ENCODE measurements at places on chromosomes 11 and 22.
A peak's percentile ranks its signal among the peaks of the same experiment; 100 is the strongest.

- no peak overlapping the region for H3K4me3 ChIP-seq
- no peak overlapping the region for H3K27ac ChIP-seq
- no peaks in the 10 kb centered on the region for H3K27me3 ChIP-seq
- peaks cover 23% of the 10 kb centered on the region for H3K4me1 ChIP-seq
- no peak for DNase-seq
- H3K36me3 ChIP-seq: no peaks in the 10 kb centered on the region
These were observed 26.5 kb downstream of the CTNND1 start for GRCh38 chr11:57787920-57788702.

GRCh38 chr22:49694462-49695260, 133.0 kb downstream of the BRD1 start:
- no peak overlapping the region for H3K4me3 ChIP-seq
- H3K27ac ChIP-seq: no peak overlapping the region
- H3K36me3 ChIP-seq: no peaks in the 10 kb centered on the region
- DNase-seq: no peak
- no peaks in the 10 kb centered on the region for H3K27me3 ChIP-seq

DNA sequence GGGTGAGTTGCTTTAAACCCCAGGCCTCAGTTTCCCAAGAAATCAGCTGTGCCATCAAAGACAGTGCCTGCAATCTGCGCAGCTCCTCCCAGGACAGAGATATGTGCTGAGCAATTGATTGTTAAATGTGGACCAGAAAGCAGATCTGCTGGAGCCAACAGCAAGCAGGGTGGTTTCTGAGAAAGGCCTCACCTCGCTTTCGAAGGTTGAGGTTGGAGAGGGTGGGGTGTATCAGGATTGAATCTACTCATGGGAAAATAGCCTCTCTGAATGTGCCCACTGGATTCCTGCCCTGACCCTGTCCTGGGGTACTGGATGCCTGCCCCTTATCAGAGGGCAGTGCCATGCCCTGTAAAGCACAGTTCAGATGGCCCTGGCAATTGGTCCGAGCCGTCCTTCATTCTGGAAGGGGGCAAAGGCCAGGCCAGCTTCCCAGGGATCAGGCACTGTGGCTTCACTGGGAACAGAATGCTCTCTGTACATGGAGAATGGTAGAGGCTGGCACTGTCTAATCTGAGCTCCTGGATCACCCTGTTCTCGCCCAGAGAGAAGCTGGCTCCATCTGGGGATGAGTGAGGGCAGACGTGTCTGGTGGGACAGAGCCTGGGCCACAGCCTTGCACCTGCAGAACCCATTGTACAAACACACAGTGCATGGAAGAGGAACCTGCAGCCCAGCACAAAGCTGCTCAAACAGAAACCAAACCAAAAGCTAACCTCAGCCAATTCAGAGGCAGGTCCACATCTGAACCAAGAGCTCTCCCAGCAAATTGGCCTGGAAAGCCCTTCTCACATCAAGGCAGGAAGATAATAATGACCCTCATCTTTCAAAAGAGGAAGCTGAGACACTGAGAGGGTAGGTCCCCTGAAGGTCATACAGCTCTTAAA, 15.2 kb downstream of the DHCR7 start:
- no peak overlapping the region for H3K4me3 ChIP-seq
- no peak for DNase-seq
- no peaks in the 10 kb centered on the region for H3K27me3 ChIP-seq
- H3K36me3 ChIP-seq: peaks cover 21% of the 10 kb centered on the region
- peaks cover 4% of the 10 kb centered on the region for H3K4me1 ChIP-seq

DNA sequence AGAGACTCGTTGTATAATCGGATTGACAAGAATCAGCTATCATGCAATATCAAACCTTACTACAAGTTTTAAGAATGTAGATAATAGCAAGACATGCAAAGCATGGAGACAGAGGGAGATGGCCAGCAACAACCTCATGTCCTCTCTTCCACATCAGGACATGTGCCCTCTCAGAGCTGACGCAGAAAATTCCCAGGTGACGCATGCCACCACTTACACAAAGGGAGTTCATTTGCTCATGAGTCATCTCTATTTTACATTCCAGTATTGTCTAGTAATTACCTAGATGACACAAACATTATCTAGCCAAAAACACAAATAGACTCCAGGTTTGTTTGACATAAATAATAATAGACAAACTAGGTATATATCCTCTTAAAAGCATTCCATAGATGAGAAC, 38.1 kb upstream of the OPCML start:
- no peak for DNase-seq
- H3K27me3 ChIP-seq: no peaks in the 10 kb centered on the region
- H3K36me3 ChIP-seq: no peaks in the 10 kb centered on the region
- H3K27ac ChIP-seq: no peak overlapping the region
- no peaks in the 10 kb centered on the region for H3K4me1 ChIP-seq
- H3K4me3 ChIP-seq: no peak overlapping the region

DNA sequence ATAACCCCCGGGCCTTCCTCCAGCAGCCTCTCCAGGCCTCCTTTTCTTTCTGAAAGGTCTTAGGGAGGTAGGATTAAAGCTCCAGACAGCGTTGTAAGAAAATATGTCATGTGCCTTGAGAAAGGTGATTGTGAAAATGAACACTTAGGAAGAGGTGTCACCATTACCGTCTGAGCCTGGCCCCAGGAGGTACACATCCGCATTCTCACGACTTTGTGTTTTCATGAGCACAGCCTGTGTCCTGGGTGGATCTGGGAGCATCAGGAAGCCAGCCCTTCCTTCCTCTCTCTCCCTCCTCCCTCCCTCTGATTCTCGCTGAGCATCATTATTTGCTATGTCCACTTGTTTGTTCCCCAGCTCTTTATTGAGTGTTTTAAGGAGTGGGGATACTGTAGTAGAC, 105.1 kb upstream of the CRYBB3 start:
- no peaks in the 10 kb centered on the region for H3K27me3 ChIP-seq
- no peak overlapping the region for H3K4me3 ChIP-seq
- no peak overlapping the region for H3K27ac ChIP-seq
- no peak for DNase-seq

- no peaks in the 10 kb centered on the region for H3K27me3 ChIP-seq
- peaks cover 92% of the 10 kb centered on the region for H3K36me3 ChIP-seq
- peaks cover 15% of the 10 kb centered on the region for H3K4me1 ChIP-seq
These were observed 1.3 kb downstream of the TUG1 start for GRCh38 chr22:30970356-30970746.

GRCh38 chr22:44325718-44326490, 13.2 kb upstream of the SHISAL1 start:
- no peak overlapping the region for H3K27ac ChIP-seq
- H3K4me1 ChIP-seq: peaks cover 14% of the 10 kb centered on the region
- peaks cover 43% of the 10 kb centered on the region for H3K27me3 ChIP-seq
- peak overlapping the region; percentile 57 for H3K4me3 ChIP-seq
- no peak for DNase-seq
- no peaks in the 10 kb centered on the region for H3K36me3 ChIP-seq

- no peaks in the 10 kb centered on the region for H3K36me3 ChIP-seq
- no peak for DNase-seq
- H3K4me3 ChIP-seq: no peak overlapping the region
These were observed 515.1 kb downstream of the INSC start for GRCh38 chr11:15629690-15630321.

DNA sequence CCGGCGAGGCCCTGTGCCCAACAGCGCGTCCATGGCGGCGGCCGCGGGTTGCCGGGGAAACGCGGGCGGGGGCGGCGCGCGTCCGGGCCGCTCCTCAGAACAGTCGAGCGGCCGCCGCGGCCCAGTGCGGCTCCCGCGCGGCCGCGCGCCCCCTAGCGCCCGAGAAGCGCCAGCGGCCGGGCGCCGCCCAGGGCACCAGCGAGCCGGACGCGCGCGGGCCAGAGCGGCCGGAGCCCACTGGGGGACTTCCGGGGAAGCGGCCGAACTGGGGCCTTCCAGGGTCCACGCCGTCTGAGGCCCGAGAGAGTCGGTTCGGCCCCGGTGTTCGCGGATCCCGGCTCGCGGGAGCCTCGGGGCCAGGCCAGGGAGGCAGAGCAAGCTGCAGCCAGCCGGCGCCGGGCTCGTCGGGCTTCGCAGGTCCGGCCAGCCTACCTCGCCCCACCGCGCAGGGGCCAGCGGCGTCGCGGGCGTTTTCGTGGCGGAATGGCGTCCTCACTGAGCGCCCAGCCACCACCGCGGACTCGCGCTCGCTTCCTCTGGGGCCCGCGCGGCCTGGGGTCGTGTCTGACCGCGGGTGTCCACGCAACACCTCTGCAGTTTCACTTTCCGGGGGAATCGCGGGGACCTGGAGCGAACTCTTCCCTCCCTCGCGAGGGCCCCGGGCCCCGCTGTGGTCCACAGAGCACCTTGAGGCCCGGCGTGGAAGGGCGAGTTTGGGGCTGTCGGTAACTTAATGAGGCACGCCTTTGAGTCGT, at the start of gene DENND6B:
Gene DENND6B, minus strand, starts transcription at position 57 of the 755 bp plus-strand sequence. Its CDS starts 24 bp downstream, at position 33.
- no peaks in the 10 kb centered on the region for H3K36me3 ChIP-seq
- peaks cover 12% of the 10 kb centered on the region for H3K4me1 ChIP-seq
- DNase-seq: peak; percentile 61

- H3K27me3 ChIP-seq: peaks cover 28% of the 10 kb centered on the region
- no peak overlapping the region for H3K27ac ChIP-seq
- DNase-seq: no peak
These were observed 11.7 kb downstream of the FJX1 start for GRCh38 chr11:35629914-35630313.

DNA sequence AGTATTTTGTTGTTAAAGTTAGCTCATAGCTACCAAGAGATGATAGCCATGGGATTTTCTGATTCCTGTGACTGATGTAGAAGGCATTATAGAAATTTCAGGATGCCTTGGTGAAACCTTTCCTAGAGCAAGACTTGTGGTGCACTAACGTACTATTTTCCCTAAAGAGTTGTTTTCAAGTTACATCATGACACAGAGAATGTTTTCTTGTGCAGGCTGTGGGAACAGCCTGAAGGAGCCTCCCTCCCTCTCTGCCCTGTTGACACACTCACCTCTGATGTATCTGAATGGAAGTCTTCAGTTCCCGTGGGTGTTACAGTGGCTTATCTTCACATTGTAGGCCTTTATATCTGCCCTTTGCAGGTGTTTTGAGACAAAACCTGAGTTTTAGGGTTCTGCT, 121.6 kb downstream of the LDLRAD3 start:
- DNase-seq: no peak
- H3K36me3 ChIP-seq: no peaks in the 10 kb centered on the region
- no peak overlapping the region for H3K4me3 ChIP-seq
- peaks cover 5% of the 10 kb centered on the region for H3K27me3 ChIP-seq

GRCh38 chr11:93770160-93770559, 13.9 kb upstream of the MED17 start:
- no peak for DNase-seq
- H3K27ac ChIP-seq: no peak overlapping the region
- H3K27me3 ChIP-seq: no peaks in the 10 kb centered on the region
- peaks cover 27% of the 10 kb centered on the region for H3K36me3 ChIP-seq
- H3K4me3 ChIP-seq: no peak overlapping the region

GRCh38 chr11:94325681-94326080, 21.3 kb downstream of the IZUMO1R start:
- no peak overlapping the region for H3K4me3 ChIP-seq
- no peaks in the 10 kb centered on the region for H3K4me1 ChIP-seq
- H3K36me3 ChIP-seq: no peaks in the 10 kb centered on the region
- peak; percentile 40 for DNase-seq

- no peak overlapping the region for H3K4me3 ChIP-seq
These were observed 349.0 kb upstream of the CCDC90B start for GRCh38 chr11:83635166-83635565.

DNA sequence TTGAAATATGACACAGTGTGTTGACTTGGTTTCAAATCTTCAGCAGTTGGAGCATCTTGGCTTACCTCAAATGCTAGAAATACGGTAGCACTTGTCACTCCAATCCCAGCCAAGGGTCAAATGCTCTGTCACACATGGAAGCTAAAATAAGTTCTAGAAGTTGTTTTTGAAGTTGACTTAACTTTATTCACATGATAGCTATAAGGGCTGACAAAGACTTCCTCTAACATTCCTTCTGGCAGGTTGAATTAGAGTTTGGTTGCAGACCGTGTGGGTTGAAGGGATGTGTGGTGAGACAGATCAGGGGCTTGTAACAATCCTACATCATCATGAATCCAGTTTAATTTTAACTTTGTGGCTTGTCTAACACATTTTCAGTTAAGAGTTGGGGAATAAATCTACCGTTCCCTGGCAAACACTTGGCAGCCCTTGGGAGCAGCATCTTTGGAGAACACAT, 4.6 kb downstream of the SLN start:
- no peak overlapping the region for H3K4me3 ChIP-seq
- no peaks in the 10 kb centered on the region for H3K4me1 ChIP-seq
- H3K36me3 ChIP-seq: no peaks in the 10 kb centered on the region
- H3K27me3 ChIP-seq: peaks cover 15% of the 10 kb centered on the region
- DNase-seq: no peak
- no peak overlapping the region for H3K27ac ChIP-seq

DNA sequence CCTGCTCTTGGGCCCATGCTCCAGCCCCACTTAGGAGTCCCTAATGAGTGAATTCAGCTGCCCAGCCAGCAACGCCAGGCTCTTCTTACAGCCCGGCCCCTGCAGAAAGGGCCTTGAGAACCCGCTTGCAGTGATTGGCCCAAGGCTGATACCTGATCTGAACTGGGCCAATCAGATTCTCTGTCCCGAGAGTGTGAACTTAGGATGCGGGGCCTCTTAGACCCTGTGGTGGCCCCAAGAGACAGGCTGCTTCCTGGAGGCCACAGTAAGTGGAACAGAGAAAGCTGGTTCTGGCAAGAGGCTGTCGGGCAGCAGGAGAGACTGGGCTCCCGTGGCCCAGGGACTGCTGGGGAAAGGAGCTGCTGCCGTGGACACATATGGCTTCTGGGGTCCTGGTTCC, 11.5 kb downstream of the VSTM5 start:
- H3K27ac ChIP-seq: no peak overlapping the region
- no peaks in the 10 kb centered on the region for H3K27me3 ChIP-seq
- H3K36me3 ChIP-seq: no peaks in the 10 kb centered on the region

DNA sequence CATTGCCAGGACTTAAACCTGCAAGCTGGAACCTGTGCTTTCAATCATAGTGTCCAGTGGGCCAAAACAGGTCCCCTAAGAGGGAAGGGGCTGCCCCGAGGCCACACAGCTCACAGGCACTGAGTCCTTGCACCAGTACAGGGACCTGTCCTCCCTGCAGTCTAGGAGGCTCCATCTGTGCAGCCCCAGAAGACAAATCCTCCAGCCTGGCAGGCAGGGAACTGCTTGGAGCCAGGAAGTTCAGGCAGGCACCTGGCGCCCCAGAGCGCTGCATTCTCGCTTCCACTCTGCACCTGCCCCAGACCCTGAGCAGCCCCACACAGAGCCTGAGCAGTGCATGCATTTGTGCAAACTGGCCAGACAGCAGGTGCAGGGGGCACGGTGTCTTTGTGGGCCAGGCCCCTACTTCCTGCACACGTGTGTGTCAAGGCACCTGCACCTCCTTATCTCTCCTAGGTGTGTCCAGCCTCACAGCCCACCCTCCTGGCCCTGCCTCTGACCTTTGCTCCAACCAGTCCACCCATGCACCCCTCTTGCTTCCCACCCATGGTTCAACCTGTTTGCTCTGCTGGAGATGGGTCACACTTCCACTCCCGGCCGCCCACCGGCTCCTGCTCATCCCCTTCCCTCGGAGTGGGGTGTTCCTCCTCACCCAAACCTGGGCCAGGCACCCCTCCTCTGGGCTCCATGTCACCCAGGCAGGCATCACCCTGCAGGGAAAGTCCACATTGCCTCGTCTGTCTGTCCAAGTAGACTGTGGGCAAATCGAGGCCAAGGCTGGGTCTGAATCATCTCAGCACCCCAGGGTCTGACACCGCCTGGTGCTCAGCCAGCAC, 19.0 kb downstream of the LINC01488 start:
- peaks cover 5% of the 10 kb centered on the region for H3K4me1 ChIP-seq
- no peak overlapping the region for H3K4me3 ChIP-seq
- H3K27ac ChIP-seq: no peak overlapping the region
- no peak for DNase-seq

Data from activated T-helper 2 cell treated with anti-CD3 and anti-CD28 coated beads, Interferon-gamma antibody, Interleukin-2, Interleukin-4, amounts not matched to agents 10 μg/mL and 5 μg/mL and 100 μg/mL, durations not matched to agents 14 hours and 24 hours and 36 hours (primary cell).